ENCODE measurements at places on chromosomes 6 and 20. TPM values are rescaled to one million over a fixed set of nuclear protein-coding genes. Genes with fewer than 3 reads are reported as not detected.
A peak's percentile ranks its signal among the peaks of the same experiment; 100 is the strongest.

IPCEF1 gene
- total RNA-seq = 14.2 TPM

DUSP15 gene
- total RNA-seq = not detected

POU5F1 gene
- total RNA-seq = not detected

HSD17B8 gene
- total RNA-seq = 31.1 TPM

OLIG3 gene
- 0.21 TPM for total RNA-seq

HEY2 gene
- total RNA-seq = not detected

GSTA2 gene
- total RNA-seq = not detected

GSTA3 gene
- not detected for total RNA-seq

ASF1A gene
- total RNA-seq = 39.9 TPM

FOXS1 gene
- not detected for total RNA-seq

ENPP5 gene
- total RNA-seq = 0.33 TPM

TBP gene
- 28.0 TPM for total RNA-seq

GRCh38 chr6:141139461-141139860 lies 993.3 kb upstream of the GJE1 start:
- no peak for DNase-seq

GRCh38 chr6:99130897-99131873 lies 183.4 kb upstream of the FBXL4 start:
- no peak for DNase-seq

- no peak for DNase-seq
Measured at GRCh38 chr20:35776513-35777101, 4.8 kb downstream of the PHF20 start.

DNA sequence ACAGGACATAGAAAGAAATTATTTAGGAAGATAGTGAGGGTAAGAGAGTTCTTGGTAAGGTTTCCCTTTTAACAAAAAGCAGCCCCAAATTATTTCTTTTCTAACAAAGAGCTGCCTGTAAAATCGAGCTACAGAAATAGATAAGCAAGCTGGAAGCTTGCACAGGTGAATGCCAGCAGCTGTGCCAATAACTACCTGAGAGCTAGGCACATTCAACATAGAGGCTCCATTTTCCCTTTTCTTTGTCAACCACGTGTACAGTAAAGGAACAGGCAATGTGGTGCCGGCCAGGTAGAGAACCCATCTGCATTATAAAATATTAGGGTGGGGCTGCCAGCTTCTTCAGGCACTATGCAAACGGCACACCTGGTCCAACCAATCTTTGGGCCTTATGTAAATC lies 341.6 kb upstream of the JAG1 start:
- DNase-seq = no peak

DNA sequence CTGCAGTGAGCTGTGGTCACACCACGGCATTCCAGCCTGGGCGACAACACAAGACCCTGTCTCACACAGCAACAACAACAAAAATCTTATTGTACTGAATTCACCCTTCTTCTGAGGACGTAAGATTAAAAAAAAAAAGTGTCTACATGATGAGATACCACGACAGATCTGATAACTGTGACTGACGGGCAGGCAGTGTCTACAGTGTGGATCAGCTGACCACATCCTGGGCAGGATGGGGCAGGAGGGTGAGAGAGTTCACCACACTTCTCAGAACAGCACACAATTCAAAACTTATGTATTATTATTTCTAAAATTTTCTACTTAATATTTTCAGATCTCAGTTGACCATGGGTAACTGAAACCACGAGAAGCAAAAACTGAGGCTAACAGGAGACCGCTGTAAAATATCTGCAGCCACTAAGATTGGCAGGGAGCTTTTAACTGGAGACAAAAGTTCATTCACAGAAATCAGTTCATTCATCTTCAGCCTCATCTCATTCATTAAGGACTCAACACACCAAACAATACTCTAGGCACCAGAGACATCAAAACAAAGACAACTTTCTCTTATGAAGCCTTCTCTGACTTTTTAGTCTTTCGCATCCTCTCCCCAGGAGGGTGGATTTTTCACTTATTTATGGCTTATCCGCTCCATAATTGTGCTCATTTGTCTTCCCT lies 15.7 kb upstream of the NHSL1 start:
- DNase-seq = no peak

GRCh38 chr6:43761666-43762409 lies 8.2 kb upstream of the VEGFA start:
- no peak for DNase-seq

- no peak for DNase-seq
Measured at GRCh38 chr6:30397697-30398096, 52.7 kb downstream of the RPP21 start.

DNA sequence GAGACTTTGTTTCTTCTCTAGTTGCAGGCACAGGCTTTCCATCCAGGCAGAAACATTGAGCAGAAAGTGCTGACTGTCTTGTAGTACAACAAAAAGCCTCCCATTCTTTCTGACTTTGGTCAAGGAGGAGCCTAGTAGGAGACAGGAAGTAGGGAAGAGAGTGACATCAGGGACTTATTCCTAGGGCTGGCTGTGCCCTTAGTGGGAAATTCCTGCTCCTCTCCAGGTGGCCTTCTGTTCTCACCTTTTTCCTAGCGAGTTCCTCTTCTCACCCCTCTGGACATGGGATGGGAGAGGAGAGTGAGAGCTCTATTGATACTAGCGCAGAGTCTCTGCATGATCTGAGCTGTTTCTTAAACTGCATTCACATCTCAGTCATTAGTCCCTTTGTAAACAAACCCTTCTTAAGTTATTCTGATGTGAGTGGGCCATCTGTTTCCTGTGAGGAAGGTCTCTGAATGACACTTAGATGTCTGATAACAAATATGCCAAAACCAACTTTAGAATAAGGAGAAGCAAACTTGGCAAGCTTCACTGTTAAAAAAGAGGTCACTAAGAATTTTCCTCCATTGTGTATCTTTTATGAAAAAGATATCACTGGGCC lies 455.0 kb downstream of the GJA1 start:
- DNase-seq = no peak

GRCh38 chr6:2109796-2110195 lies 135.6 kb downstream of the GMDS start:
- no peak for DNase-seq

- no peak for DNase-seq
Measured at GRCh38 chr6:116456927-116457326, 4.2 kb upstream of the CALHM6 start.

- no peak for DNase-seq
Measured at GRCh38 chr6:75409286-75409685, 84.3 kb downstream of the FILIP1 start.

GRCh38 chr6:159056899-159057298 lies 12.1 kb upstream of the TAGAP start:
- DNase-seq = no peak

- DNase-seq = no peak
Measured at GRCh38 chr20:46268131-46268614, 40.1 kb downstream of the CDH22 start.

DNA sequence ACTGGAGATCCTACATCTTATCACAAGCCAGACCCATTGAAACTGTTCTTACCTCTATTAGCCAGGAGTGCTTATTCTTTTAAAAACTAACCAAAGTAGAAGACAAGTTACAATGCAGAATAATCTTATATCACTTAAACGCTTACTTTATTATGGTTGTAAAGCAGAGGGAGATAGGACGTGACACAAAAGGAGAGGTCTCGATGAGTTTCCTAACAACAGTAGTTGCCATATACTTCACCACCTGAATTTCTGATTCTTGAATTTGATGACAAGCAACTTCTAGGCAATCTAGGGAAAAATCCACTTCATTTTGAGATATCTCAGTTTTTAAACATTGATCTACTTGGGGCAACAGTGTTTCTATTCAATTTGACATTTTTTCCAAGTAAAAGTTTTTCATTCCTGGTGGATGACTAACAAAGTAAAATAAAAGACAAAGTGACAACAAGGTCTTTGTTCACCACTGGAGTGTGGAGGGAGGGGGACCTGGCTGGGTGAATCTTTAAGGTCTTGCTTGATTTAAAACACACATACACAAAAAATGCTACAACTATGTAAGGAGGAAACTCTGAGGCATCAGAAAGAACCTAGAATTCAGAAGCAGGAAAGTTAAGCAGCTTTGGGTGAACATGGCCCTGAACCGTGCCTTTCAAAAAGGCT lies 110.9 kb downstream of the SMLR1 start:
- no peak for DNase-seq

GRCh38 chr20:11329271-11329670 lies 588.4 kb upstream of the BTBD3 start:
- DNase-seq = no peak

DNA sequence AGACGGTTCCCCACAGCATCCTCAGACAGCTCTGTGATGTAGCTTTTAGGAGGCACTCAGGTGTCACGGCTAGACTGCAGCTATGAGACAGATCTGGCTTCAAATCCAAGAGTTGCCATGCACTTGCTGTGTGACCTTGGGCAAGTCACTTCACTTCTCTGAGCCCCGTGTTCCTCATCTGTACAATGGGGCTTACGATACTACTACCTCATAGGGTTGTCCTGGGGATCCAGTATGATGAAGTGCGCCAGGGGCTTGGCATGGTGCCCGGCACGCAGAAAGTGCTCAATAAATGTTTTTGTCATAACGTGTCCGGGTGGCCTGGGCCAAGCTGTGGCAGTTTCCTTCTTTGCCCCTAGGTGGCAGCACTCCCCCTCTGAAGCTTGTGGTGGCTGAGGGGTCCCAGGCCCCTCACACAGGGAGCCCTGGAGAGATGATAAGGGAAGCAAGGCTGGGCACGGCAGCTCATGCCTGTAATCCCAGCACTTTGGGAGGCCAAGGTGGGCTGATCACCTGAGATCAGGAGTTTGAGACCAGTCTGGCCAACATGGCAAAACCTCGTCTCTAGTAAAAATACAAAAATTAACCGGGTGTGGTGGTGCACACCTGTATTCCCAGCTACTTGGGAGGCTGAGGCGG lies 19.1 kb upstream of the CHMP4B start:
- peak; percentile 39 for DNase-seq

GRCh38 chr6:52499026-52499425 lies 77.8 kb downstream of the TRAM2 start:
- no peak for DNase-seq

DNA sequence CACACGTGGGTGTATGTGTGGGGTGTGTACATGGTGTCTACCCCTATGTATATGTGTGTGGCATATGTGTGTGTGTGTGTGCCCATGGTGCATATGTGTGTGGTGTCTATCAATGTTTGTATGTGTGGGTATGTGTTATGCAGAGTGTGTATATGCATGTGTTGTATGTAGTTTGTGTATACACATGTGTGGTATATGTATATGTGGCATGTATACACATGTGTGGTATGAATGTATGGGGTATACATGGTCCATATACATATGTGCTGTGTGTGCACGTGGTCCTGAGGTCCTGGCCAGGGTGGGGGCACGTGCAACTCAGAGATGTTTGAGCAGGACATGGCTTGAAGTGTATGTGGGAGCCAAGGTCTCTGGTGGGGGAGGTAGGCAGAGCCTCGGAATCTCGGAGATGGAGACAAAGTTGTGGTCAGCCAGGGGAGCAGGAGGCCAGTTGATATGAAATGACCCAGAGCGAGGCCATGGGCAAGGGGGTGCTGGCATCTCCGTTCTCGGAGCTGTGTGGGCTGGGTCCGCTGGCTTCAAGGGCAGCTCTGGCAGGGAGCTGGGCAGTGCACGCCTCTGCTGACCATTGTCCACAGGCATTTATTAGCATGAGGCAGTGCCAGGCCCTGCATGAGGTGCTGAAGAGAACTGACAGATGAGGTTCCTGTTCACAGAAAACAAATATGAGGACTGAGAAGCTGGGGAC lies 276.2 kb upstream of the CHD6 start:
- no peak for DNase-seq

- DNase-seq = no peak
Measured at GRCh38 chr20:44513871-44514270, 8.0 kb downstream of the SERINC3 start.

All from activated naive CD8-positive, alpha-beta T cell treated with anti-CD3 and anti-CD28 coated beads for 36 hours (primary cell).